ENCODE measurements at places on chromosomes 12 and 14.

DNA sequence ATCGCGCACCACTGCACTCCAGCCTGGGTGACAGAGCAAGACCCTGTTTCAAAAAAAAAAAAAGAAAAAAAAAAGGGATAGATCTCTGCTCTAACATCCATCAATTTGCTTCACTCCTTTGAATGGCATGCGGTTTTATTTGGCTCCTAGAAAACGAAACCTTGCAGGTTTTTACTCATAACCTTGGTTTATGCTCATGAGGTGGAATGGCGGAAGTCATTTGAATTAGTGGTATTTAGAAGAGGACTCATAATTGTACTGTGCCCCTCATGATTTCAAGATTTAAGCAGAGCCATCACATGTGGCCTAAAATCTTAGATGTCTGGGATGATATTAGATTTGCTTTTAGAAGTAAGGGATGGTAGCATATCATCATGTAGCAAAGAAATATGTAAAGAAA lies 29.4 kb downstream of the RBMS2 start:
- DNase-seq, result no peak

GRCh38 chr12:104358353-104359003 lies 54.9 kb downstream of the EID3 start:
- DNase-seq, result peak; percentile 45

DNA sequence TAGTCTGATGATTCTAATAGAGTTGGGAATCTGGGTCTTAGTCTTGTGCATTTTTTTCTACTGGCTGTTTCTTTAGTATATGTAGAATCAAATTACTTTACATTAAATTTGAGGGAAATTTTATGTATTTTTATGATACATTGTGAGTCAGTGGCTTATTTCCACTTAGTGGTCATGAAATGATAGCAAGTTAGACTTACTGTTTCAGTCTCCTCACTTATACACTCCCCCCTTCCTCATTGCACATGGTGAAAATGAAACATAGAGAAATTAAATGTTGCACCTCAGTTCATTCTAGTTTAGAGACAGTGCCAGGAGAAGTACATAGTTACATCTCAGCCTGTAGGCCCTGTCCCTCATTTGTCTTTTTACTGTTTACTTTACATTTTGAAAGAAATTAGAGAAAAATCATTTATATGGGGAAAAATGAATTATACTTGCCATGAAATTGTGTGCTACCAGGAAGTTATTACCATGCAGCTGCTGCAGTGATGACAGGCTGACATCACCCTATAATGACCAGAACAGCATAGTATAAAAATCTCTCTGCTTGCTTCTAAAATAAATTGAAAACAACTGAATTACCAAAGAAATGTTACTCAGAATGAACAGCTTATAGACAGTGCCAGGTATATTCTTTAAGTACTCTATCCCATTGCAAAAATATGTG lies 113.2 kb downstream of the TRMT5 start:
- DNase-seq, result no peak

GRCh38 chr14:101828046-101828445 lies 66.5 kb downstream of the PPP2R5C start:
- no peak for DNase-seq

DNA sequence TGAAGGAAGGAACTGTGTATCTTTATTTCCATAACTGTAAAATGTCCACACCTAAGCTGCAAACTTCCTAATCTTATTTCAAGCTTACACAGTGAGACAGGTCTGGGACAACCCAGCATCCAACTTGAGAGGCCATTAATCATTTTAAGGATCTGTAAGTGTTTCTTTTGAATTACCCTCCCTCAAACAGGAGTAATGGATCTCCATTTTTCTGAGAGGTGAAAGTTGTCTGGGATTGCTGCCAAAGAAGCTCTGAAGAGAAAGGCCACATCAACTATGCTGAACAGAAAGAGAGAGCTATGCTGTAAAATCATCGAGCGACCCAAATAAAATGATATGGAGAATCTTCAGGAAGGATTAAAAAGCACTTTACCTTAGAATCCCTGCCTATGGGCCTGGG lies 131.7 kb upstream of the CPNE8 start:
- DNase-seq, result no peak

- no peak for DNase-seq
These were observed 8.8 kb downstream of the PPP1CC start for GRCh38 chr12:110733900-110734299.

- no peak for DNase-seq
These were observed 8.1 kb upstream of the GLTP start for GRCh38 chr12:109888179-109889020.

DNA sequence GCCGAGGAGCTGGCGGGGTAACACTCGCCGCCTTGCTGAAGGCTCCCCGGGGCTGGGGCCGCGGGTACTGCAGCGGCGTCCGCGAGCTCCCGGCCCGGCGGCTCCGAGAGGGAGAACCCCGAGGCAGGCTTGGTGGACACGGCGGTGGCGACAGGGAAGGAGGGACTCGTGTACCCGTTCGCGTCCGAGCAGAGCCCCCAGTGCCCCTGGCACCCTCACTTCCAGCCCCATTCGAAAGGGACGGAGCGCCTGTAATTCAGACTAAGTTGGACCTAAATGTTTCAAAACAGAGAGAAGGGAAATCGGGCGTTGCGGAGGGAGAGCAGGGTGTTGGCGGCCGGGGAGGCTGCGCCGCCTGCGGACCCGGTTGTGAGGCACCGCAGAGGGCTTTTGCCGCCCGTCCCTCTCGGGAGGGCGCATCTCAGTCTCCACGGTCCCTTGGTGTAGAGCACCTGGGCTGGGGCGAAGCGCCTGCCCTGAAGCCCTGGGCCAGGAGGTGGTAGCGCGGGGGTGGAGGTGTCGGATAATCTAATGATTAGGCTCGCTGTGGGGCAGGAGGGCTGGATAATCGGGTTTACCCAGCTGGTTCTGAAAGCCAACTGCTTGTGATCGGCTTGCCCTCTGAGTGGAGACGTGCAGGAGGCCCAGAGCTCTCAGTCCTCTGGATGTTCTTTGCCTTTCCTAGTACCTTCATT lies 771 bp downstream of the DAAM1 start:
- peak; percentile 18 for DNase-seq

GRCh38 chr14:106044949-106045596 lies 518.7 kb downstream of the TMEM121 start:
- DNase-seq, result no peak

GRCh38 chr12:7295529-7295928 lies 8.3 kb upstream of the ACSM4 start:
- DNase-seq, result no peak

All from globus pallidus (tissue), 1 donor.